ENCODE measurements at places on chromosomes 7 and 10.

GRCh38 chr10:48233559-48234005 is 40.9 kb downstream of the FRMPD2 start:
- H3K36me3 ChIP-seq = no peaks in the 10 kb centered on the region
- no peaks in the 10 kb centered on the region for H3K4me1 ChIP-seq
- H3K4me3 ChIP-seq = no peak overlapping the region
- no peak for DNase-seq

- H3K27ac ChIP-seq = peak overlapping the region; percentile 24
- peaks cover 46% of the 10 kb centered on the region for H3K4me1 ChIP-seq
- H3K4me3 ChIP-seq = no peak overlapping the region
- peaks cover 91% of the 10 kb centered on the region for H3K36me3 ChIP-seq
- no peaks in the 10 kb centered on the region for H3K27me3 ChIP-seq
These were observed 147.1 kb upstream of the AOAH start for GRCh38 chr7:36871355-36871738.

- no peak overlapping the region for H3K27ac ChIP-seq
- no peak overlapping the region for H3K4me3 ChIP-seq
- no peaks in the 10 kb centered on the region for H3K36me3 ChIP-seq
- no peaks in the 10 kb centered on the region for H3K27me3 ChIP-seq
These were observed 340.8 kb downstream of the SUGCT start for GRCh38 chr7:40475681-40475982.

DNA sequence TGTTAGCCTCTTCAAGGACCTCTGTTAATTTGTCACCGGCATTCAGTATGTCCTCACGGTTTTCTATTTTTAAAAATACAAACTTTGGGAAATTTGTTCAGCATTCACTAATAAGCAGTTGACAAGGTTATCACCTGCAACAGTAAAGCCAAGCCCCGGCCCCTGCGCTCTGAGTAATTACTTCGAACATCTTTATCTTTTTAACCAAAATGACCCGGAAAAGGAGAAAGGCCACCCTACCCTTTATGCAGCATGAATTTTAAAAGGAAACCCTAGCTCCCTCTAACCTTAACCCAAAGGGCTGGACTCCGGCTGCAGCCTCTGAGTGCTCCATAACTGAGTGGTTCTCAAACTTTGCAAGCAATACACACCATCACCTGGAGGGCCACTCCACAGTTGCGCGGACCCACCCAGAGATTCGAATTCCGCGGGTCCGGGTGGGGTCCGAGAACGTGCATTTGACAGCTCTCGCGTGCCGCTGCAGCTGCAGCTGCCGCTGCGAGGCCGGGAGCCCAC is 940 bp downstream of the NSMCE4A start:
- H3K4me1 ChIP-seq = peaks cover 24% of the 10 kb centered on the region
- peak overlapping the region; percentile 77 for H3K4me3 ChIP-seq
- peak overlapping the region; percentile 26 for H3K27ac ChIP-seq
- H3K27me3 ChIP-seq = no peaks in the 10 kb centered on the region
- DNase-seq = no peak

- H3K36me3 ChIP-seq = no peaks in the 10 kb centered on the region
- H3K27me3 ChIP-seq = no peaks in the 10 kb centered on the region
- no peaks in the 10 kb centered on the region for H3K4me1 ChIP-seq
- H3K27ac ChIP-seq = no peak overlapping the region
These were observed 533.1 kb downstream of the KCNMA1 start for GRCh38 chr10:77104459-77104980.

GRCh38 chr7:149196705-149197171 is 1.4 kb downstream of the ZNF282 start:
- peak; percentile 30 for DNase-seq
- H3K36me3 ChIP-seq = peaks cover 51% of the 10 kb centered on the region
- H3K27ac ChIP-seq = peak overlapping the region; percentile 94
- no peaks in the 10 kb centered on the region for H3K27me3 ChIP-seq

- peak; percentile 62 for DNase-seq
- peak overlapping the region; percentile 84 for H3K27ac ChIP-seq
- H3K4me3 ChIP-seq = peak overlapping the region; percentile 60
These were observed 6.0 kb downstream of the IL15RA start for GRCh38 chr10:5971315-5971832.

GRCh38 chr7:1252540-1253090 is 19.9 kb downstream of the UNCX start:
- H3K27me3 ChIP-seq = peaks cover 38% of the 10 kb centered on the region
- no peak overlapping the region for H3K27ac ChIP-seq
- DNase-seq = no peak
- H3K4me1 ChIP-seq = peaks cover 3% of the 10 kb centered on the region
- no peaks in the 10 kb centered on the region for H3K36me3 ChIP-seq

GRCh38 chr10:126247446-126247975 is 140.8 kb downstream of the ADAM12 start:
- H3K36me3 ChIP-seq = no peaks in the 10 kb centered on the region
- H3K4me3 ChIP-seq = no peak overlapping the region
- no peak for DNase-seq
- H3K27ac ChIP-seq = no peak overlapping the region
- H3K4me1 ChIP-seq = no peaks in the 10 kb centered on the region

DNA sequence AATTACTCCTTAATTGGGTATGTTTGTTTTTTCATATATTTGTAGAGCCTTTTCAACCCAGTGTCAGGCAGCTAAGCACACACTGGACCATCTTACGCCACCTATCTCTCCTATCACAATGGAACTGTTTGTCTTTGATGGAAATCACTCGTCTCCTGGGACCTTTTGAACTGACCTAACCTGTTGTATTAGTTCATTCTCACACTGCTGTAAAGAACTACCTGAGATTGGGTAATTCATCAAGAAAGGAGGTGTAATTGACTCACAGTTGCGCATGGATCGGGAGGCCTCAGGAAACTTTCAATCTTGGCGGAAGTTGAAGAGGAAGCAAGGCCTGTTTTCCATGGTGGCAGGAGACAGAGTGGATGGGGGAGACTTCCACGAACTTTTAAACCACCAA is 182.0 kb downstream of the TCERG1L start:
- no peaks in the 10 kb centered on the region for H3K36me3 ChIP-seq
- no peaks in the 10 kb centered on the region for H3K4me1 ChIP-seq
- DNase-seq = no peak
- H3K27me3 ChIP-seq = no peaks in the 10 kb centered on the region
- no peak overlapping the region for H3K27ac ChIP-seq

- H3K27me3 ChIP-seq = peaks cover 29% of the 10 kb centered on the region
- DNase-seq = no peak
- peak overlapping the region; percentile 81 for H3K4me3 ChIP-seq
These were observed 673 bp upstream of the ST8SIA6 start for GRCh38 chr10:17455015-17455520.

GRCh38 chr7:100852048-100852872 is at the start of gene SLC12A9:
Gene SLC12A9, plus strand, starts transcription at chr7:100852713. Its CDS starts 1,485 bp downstream, at chr7:100854198.
- peak within 1 kb of the TSS; percentile 49 for H3K27ac ChIP-seq
- peak within 1 kb of the TSS; percentile 93 for H3K4me3 ChIP-seq
- DNase-seq = peak; percentile 88
- no peaks in the 10 kb centered on the region for H3K27me3 ChIP-seq

- no peak for DNase-seq
- H3K36me3 ChIP-seq = no peaks in the 10 kb centered on the region
- no peak overlapping the region for H3K4me3 ChIP-seq
- H3K27ac ChIP-seq = no peak overlapping the region
These were observed 267.8 kb downstream of the RPS24 start for GRCh38 chr10:78301481-78301880.

DNA sequence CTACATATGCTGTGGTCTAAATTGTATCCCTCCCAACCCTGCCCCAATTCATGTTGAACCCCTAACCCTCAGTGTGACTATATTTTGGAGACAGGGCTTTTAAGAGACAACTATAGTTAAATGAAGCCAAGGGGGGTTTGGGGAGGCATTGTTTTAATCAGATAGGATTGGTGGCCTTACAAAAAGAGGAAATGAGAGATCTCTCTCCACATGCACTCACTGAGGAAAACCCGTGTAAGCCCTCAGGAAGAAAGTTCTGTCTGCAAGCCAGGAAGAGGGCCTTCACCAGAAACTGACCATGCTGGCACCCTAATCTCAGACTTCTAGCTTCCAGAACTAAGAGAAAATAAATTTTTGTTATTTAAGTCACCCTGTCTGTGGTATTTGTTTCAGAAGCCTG is 276.7 kb downstream of the KIF20B start:
- DNase-seq = no peak
- H3K27me3 ChIP-seq = no peaks in the 10 kb centered on the region
- no peaks in the 10 kb centered on the region for H3K36me3 ChIP-seq
- no peak overlapping the region for H3K27ac ChIP-seq
- no peaks in the 10 kb centered on the region for H3K4me1 ChIP-seq
- no peak overlapping the region for H3K4me3 ChIP-seq

GRCh38 chr10:10819206-10819856 is 198.3 kb upstream of the CELF2 start:
- no peaks in the 10 kb centered on the region for H3K36me3 ChIP-seq
- no peak for DNase-seq
- H3K27ac ChIP-seq = no peak overlapping the region
- H3K4me3 ChIP-seq = no peak overlapping the region
- H3K27me3 ChIP-seq = peaks cover 3% of the 10 kb centered on the region

DNA sequence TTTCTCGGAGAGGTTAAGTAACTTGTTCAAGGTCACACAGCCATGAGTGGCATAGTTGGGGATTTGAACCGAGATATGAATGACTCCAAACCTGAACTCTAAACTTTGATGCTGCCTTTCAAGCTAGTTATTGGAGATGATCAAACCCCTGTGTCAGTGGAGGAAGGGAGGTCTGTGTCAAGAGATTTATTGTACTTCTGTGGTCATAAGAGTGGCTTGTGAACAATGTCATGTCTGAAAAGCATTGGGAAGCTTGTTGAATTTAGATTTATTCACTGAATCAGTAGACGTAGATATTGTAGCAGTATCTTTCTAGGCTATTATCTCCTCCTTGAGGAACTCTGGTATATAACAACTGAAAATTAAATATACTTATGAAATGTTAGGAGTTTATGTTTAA is 27.3 kb downstream of the SNX10 start:
- H3K4me1 ChIP-seq = peaks cover 1% of the 10 kb centered on the region
- H3K36me3 ChIP-seq = peaks cover 25% of the 10 kb centered on the region
- no peak for DNase-seq
- no peaks in the 10 kb centered on the region for H3K27me3 ChIP-seq

GRCh38 chr7:136956671-136957070 is 88.2 kb downstream of the CHRM2 start:
- no peaks in the 10 kb centered on the region for H3K4me1 ChIP-seq
- no peak overlapping the region for H3K27ac ChIP-seq
- H3K36me3 ChIP-seq = no peaks in the 10 kb centered on the region

DNA sequence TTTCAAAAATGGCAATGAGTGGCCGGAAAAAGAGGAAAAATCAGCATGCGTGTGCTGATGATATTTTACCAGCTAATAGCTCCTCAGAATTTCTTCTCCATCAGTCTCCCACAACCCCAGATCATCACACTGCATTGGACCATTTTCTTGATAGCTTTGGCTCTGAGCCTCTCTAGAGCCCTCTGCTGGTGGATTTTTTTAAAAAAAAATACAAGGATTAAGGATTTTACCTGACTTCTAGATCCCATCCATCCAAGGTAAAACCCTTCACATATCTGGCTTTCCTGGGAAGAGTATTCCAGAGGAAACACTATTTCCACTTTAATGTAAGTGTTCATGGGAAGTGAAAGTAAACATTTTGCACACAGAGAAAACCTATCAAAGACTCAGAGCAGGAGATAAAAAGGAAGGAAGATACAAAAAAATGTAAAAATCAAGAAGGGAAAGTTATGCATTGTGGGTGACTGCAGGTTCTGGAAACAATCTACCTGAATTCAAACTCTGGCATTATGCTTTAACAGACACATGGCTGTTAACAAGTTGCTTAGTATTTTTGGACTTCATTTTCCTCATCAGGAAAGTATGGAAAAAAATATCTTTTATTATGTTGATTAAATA is 380.9 kb downstream of the LRRTM3 start:
- H3K4me1 ChIP-seq = no peaks in the 10 kb centered on the region
- no peaks in the 10 kb centered on the region for H3K36me3 ChIP-seq
- H3K27me3 ChIP-seq = no peaks in the 10 kb centered on the region
- no peak overlapping the region for H3K4me3 ChIP-seq
- no peak overlapping the region for H3K27ac ChIP-seq
- DNase-seq = no peak

DNA sequence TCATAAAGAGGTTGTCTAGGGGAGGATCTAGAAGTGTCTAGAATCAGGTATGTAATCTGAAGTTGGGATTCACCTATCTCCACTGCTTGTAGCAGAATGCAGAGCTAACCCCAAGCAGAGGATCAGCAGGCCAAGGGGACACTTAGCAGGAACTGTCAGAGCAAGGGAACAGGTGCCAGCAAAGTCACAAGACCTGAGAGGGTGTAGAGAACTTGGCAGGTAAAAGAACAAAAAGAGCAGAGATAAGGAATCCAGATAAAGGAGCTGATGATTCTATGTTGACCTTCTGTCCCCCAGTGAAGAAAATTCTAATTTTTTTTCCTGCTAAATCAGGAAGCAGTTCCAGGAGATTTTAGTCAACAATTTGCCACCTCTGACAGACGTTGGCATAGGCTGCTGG is 91.4 kb upstream of the CCDC71L start:
- H3K4me1 ChIP-seq = no peaks in the 10 kb centered on the region
- H3K27me3 ChIP-seq = peaks cover 4% of the 10 kb centered on the region
- H3K36me3 ChIP-seq = no peaks in the 10 kb centered on the region
- DNase-seq = no peak
- no peak overlapping the region for H3K27ac ChIP-seq
- no peak overlapping the region for H3K4me3 ChIP-seq

DNA sequence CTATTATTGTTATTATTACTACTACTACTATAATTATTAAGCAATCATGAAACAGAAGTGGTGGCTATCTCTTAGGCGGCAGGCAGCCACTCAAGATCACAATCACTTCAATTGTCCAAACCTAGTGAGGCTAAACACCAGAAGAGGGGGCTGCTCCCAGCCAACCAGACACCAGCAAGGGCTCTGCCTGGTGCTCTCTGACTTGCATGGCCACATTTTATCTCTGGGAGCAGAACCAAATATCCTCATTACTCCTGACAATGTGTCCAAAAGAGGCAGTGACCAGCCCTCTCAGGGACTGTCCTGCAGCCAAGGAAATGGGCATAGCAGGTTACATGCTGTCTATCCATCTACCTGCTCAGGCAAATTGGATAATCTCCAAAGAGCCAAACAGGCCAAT is 187.4 kb upstream of the PDE1C start:
- H3K4me1 ChIP-seq = no peaks in the 10 kb centered on the region
- H3K4me3 ChIP-seq = no peak overlapping the region
- no peak for DNase-seq
- no peaks in the 10 kb centered on the region for H3K27me3 ChIP-seq
- H3K27ac ChIP-seq = no peak overlapping the region

- H3K27me3 ChIP-seq = peaks cover 6% of the 10 kb centered on the region
- no peaks in the 10 kb centered on the region for H3K36me3 ChIP-seq
- H3K4me1 ChIP-seq = peaks cover 7% of the 10 kb centered on the region
These were observed 100.0 kb upstream of the EGR2 start for GRCh38 chr10:62916141-62916603.

- no peak for DNase-seq
- no peak overlapping the region for H3K27ac ChIP-seq
- peaks cover 12% of the 10 kb centered on the region for H3K4me1 ChIP-seq
These were observed 45.3 kb upstream of the GTF2I start for GRCh38 chr7:74612015-74612829.
